Amniotic stem cell (primary cell): ENCODE measurements at places on chromosomes 6 and 20.

DNA sequence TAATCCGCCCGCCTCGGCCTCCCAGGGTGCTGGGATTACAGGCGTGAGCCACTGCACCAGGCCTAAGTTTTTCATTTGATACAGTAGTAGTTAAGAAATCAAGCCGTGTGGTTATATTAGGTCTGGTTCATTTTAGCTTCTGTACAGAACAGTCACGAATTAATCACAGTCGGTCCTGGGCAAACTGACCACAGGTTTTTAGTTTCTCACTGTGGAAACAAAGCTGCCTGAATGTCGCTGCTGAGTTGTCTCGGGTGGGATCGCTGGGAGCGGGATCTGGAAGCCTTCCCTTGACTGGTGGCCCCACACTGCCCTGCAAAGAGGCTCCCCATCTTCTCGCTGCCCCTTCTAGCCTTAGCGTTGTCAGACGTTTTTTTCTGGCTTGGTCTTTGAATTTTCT lies 18.6 kb downstream of the UCKL1 start:
- DNase-seq: no peak

GRCh38 chr6:106849120-106849519 lies 125.4 kb downstream of the CD24 start:
- no peak for DNase-seq

GRCh38 chr6:169898788-169899480 lies 147.5 kb downstream of the ERMARD start:
- DNase-seq: no peak

- DNase-seq: no peak
Observed at GRCh38 chr6:43328528-43328927, 19.9 kb upstream of the CRIP3 start.

DNA sequence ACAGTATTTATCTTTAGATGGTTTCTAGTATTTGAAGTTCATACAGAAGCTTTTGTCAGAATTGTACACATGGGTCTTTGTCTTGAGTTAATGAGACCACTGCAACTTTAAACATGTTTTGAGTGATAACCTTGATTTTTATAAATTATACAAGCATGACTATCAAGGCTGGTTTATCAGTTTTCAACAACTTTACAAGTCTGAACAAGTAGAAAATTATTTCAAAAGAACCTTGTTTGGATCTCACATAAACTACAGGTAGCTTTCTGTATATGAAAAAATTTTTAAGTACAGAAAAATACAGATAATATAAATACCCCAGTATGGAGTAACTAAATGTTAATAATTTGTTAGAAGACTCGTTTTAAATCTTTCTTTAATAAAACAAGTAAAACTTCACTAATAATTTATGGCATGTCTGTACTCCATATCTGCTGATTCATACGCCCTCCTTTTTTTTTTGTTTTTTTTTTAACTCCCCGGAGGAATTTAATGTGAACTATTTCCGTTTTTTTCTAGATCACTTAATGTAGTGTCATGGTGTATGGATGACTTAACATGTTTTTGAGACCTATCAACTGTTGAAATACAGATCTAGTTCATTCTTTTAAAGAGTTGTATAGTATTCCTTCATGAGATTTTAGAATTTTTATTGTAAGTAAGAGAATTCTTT lies 18.3 kb downstream of the VAPB start:
- no peak for DNase-seq

GRCh38 chr6:127102859-127103258 lies 15.6 kb upstream of the RSPO3 start:
- DNase-seq: no peak

DNA sequence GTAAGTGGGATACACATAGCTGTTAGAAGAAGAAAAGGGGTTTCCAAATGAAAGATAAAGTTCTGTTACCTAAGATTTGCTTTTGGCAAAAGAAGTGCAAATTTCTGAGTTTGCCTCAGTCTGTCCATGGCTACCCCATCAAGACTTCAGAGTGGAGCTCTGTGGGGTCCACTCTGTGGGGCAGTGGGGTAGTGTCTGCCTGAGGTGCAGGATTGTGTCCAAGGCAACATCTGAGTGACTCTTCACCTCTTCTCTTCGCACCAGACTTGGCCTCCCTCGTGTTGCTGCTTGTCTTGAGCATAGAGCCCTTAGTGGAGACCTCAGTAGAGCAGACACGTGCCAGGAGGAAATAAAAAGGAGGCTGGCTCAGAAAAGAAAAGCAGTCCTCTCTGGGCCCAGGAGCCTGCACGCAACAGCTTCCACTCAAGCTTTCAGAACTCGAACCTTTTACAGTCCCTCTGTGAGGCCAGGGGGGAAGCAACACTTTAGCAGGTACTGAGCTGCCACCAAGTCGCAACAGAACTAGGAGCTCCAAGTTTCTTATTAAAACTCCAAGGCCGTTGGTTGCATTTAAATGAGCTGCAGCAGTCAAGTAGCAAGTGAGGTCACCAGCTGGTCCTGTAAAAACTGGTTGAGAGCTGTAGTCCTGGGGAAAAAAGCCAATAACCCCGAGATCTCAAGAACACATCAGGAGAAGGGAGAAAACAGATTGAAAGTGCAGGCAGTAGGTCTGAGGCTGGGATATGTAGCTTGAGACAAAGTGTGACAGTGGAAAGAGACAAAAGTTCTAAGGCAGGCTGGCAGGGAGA lies 413.5 kb downstream of the CDC5L start:
- no peak for DNase-seq

GRCh38 chr6:138607478-138608433 lies 108.5 kb upstream of the NHSL1 start:
- no peak for DNase-seq

GRCh38 chr6:53795702-53796450 lies 1.1 kb downstream of the LRRC1 start:
- no peak for DNase-seq

DNA sequence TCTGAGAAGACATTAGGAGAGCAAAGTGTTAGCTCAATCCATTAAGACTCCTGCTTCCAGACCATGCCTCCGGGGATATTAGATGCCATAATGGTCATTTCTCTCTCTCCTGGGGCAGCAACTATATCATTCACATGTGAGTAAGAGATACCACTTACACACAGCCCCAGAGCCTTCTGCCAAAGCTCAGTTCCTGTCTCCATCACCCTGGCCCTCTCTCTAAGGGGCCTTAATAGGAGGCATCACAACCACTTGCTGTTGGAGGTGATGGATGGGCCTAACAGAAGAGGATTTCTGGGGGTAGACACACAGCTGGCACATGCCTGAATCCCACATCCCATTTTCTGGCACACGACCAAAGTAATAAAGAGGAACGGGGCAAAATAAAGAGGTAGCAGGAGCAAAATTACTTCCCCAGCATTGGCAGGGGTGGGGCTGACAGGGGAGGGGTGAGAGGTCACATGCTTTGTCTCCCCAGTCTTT lies 34.0 kb upstream of the VSTM2L start:
- DNase-seq: no peak

- DNase-seq: no peak
Observed at GRCh38 chr20:8248051-8248450, 116.0 kb downstream of the PLCB1 start.

DNA sequence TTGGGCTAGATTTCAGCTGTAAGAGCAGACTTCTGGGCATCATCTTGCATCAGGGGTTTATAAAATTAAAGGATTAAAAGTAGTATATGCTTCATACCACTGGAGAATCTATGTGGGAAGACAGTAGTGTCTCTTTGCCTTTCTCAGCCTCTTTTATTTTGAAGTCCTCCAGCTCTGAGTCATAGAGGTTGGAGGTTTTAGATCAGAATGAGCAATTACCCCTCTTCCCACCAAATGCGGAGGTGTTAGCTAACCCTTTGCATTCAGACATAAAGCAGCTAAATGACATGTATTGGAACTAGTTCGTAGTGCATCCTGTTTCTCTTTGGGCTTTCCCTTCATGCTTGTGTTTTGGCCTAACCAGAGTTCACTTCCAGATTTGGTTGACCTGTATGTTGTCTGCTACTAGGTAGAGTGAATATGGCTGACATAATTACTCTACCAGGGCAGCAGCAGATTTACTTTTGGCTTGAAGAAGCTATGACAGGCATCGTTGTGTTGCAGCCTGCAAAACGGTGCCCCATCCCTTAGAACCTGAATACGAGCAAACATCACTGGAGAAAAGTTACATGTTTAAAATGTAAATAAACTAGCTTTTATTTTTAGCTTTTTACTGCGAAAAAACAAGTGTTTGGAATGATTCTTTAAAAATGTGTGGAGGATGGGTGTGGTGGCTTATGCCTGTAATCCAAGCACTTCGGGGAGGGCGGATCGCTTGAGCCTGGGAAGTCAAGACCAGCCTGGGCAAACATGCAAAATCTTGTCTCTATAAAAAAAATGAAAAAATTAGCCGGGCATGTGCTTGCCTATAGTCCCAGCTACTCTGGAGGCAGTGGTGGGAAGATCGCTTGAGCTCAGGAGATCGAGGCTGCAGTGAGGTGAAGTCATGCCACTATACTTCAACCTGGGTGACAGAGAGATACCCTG lies 82.2 kb downstream of the MYO6 start:
- no peak for DNase-seq

DNA sequence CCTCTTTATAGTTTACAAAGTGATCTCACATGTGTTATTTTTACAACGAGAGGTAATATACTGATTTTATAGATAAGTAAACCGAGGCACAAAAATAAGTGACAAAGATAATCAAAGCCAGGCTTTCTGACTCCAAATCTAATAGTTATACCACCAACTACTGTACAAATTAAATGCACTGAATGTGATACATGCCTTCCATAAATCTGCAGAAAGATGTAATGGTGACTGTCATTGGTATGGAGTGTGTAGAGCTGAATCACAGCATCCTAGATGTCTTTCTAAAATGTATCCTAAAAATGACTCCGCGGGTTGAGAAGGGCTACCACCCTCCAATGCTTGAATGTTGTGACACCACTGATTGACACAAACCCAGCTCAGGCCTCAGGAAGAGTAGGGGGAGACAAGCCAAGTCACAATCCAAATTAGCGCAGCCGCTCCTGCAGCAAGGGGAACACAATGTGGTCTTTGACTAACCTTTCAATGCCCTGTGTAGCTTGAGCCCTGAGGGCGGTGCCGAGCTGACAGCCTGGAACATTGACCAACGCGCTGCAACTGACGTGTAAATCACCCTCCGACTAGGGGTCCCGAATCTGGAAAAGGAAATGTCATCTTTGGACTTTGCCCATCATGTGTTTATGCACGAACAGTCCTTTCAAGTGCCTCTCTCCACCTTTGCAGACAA lies 136.8 kb downstream of the OLIG3 start:
- DNase-seq: no peak
